ENCODE measurements at places on chromosomes 2 and 18.
A peak's percentile ranks its signal among the peaks of the same experiment; 100 is the strongest.

GRCh38 chr2:200003444-200003843 lies 48.1 kb downstream of the MAIP1 start:
- peak; percentile 61 for DNase-seq

GRCh38 chr2:102187496-102188150 lies 800 bp downstream of the IL1RL2 start:
- peak; percentile 44 for DNase-seq

DNA sequence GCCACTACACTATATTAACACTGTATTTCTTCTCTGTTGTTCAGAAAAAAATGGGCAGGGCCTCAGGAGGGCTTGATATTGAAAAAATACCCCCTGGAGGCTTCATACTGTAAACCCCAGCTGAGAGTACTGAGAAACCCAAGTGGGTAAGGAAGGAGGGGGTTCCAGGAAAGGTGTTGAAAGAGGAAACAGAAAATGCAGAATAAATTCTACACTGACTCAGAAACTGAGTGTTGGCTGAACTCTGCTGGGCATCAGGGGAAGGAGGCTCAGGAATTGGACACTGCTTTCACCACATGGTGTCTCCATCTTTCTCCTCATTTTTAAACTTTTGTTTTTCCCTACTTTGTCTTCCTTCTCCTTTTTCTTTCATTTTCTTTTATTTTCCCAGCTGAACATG lies 253.7 kb downstream of the DYM start:
- DNase-seq = peak; percentile 28

- no peak for DNase-seq
Observed at GRCh38 chr2:229050133-229050532, 221.0 kb downstream of the PID1 start.

DNA sequence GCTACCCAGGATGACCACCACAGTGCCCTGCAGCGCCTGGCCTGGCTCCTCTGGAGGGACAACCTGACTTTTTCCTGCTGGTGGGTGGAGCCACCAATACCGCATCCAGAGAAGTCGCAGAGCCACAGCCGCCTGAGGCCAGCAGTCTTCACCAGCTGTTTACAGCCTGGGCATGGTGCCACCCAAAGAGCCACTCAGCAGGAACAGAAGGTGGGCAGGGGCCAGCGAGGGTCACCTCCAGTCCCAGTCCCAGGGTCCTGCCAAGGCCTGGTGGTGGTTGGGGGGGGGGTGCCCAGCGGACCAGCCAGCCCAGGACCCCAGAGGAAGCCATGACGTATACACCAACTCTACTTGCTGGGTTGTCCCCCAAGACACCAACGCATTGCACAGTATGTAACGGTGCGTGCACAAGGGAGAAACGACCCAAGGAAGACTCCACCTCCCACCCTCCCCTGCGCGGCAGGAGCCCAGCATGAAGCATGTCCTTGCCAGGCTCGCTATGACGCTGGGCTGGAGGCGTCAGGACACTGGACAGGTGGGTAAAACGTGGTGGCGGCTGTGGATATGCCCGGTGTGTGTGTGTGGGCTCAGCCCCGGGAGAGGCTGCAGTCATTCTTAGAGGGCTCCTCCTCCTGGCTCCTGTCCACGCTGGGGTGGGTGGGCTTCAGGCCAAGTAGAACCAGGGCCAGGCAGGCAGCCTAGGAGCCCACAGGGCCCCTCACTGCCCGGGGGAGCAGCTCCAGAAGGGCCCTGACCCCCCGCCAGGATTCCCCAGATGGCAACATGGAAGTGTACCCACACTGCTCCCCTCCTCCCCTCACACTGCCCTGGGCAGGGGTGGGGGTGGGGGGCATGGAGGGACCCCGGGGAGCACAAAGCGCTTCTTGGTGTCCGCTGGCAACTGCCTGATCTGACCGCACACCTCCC lies 49.3 kb downstream of the HS6ST1 start:
- no peak for DNase-seq

DNA sequence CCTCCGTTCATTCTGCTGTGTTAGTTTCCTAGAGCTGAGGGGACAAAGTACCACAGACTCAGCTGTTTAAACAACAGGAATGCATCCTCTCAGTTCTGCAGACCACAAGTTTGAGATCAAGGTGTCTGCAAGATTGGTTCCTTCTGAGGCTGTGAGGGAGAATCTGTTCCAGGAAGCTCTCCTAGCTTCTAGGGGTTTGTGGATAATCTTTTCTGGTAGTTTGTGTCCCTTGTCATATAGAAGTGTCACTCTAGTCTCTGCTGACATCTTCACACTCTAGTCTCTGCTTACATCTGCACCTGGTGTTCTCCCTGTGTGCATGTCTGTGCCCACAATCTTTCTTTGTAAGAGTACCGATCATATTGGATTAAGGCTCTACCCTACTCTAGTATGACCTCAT lies 581.8 kb downstream of the RNF144A start:
- no peak for DNase-seq

GRCh38 chr2:133755480-133756300 lies 187.4 kb upstream of the NCKAP5 start:
- DNase-seq = peak; percentile 99

DNA sequence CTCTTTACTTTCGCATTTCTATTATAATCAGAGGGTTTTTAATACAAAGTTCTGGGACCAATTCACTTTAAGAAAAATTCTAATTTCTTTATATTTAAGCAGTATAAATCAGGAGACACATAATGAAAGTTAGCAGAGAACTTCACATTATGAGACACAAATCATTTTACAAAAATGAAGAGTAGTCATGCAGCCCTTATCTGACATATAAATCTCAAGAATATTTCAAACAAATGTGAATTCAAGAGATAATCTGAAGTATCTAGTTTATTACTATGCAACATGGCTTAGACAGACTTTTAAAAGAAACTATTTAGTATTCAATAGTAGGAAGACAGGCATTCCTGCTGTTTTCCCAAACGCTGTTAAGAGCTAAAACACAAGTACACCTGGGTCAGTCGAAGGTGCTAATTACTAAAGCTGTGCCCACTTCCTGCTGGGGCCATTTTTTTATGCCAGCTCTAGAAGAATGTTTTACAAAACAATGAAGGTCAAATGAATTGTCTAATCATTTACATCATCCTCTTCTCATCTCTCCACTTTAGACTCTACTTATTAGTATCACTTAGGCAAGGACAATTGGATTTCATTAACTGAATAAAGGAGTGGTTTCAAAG lies 40.2 kb downstream of the CWC22 start:
- no peak for DNase-seq

- no peak for DNase-seq
Observed at GRCh38 chr2:17910980-17911379, 32.5 kb downstream of the KCNS3 start.

- no peak for DNase-seq
Observed at GRCh38 chr2:7479603-7480002, 562.4 kb downstream of the RNF144A start.

DNA sequence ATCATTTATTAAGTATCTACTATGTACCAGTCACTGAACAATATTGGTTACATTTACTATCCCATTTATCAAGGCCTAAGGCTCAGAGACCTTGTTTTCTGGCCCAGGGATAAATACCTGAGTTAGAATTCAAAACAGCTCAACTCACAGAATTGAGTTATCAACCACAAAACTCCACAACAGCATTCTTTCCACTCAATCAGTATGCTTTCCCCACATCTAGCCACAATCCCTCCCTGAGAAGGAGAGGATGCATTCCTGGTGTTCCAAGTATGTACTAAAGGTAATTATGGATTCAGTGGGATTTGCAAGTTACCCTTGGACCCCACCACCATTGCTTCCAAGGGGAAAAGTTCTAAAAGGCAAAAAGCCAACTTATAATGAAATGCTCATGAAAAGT lies 104.2 kb upstream of the PID1 start:
- DNase-seq = peak; percentile 59

DNA sequence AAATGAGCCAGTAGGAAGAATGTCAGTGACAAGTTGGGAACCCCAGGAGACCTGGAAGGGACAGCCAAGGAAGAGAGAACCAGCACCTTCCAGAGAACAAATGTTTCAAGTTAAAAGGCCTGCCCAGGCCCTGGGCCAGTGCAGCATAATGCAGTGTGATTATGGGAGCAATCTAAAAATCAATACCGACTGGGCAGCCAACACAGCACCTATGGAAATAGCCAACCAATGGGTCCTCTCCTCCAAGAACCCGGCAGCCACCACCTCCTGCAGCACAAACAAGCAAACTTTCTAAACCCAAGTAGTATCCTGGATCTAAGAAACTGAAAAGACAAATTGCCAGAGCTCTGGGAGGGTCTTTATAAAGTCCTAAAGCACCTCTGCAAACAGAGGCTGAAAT lies 71.7 kb downstream of the CLHC1 start:
- no peak for DNase-seq

- DNase-seq = no peak
Observed at GRCh38 chr2:124875627-124876244, 850.6 kb downstream of the CNTNAP5 start.
